ENCODE measurements at places on chromosomes 7 and 10. TPM values are rescaled to one million over a fixed set of nuclear protein-coding genes. Genes with fewer than 3 reads are reported as not detected.

DNA sequence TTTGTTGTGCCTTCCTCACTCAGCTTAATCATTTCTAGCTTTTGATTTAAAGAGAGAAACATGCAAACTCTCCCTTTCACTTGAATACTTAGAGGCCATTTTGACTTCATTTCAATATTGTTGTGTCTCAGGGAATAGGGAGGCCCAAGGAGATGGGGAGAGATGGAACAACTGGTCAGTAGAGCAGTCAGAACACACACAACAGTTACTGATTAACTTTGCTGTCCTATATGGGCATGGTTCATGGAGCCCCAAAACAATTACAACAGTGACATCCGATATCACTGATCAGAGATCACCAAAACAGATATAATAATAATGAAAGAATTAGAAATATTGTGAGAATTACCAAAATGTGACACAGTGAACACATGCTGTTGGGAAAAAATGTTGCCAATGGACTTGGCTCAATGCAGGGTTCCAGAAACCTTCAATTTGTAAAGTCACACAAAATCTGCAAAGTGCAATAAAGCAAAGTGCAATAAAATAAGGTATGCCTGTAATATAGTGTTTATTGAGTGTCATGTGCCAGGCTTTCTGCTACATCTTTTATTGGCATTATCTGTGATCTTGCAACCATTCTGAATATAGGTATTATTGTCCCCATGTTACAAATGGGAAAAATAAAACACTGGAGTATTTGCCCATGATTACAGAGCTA, 38.2 kb downstream of the CCDC71L start:
- no peak for DNase-seq
- H3K4me3 ChIP-seq = no peak overlapping the region
- peaks cover 18% of the 10 kb centered on the region for H3K4me1 ChIP-seq
- no peaks in the 10 kb centered on the region for H3K36me3 ChIP-seq
- no peak overlapping the region for H3K27ac ChIP-seq

The CTNNA3 gene
- total RNA-seq = 116 TPM

The NPC1L1 gene
- 0.14 TPM for total RNA-seq

The INA gene
- not detected for total RNA-seq

The PRKCQ gene
- not detected for total RNA-seq

GRCh38 chr10:49751216-49751615, 10.9 kb downstream of the OGDHL start:
- H3K27me3 ChIP-seq = peaks cover 3% of the 10 kb centered on the region
- H3K4me1 ChIP-seq = no peaks in the 10 kb centered on the region
- no peak for DNase-seq
- no peaks in the 10 kb centered on the region for H3K36me3 ChIP-seq
- no peak overlapping the region for H3K4me3 ChIP-seq
- H3K27ac ChIP-seq = no peak overlapping the region

The CACNB2 gene
- total RNA-seq = 28.2 TPM

The SMKR1 gene
- not detected for total RNA-seq

The KEL gene
- not detected for total RNA-seq

- no peak overlapping the region for H3K27ac ChIP-seq
- no peak overlapping the region for H3K4me3 ChIP-seq
- no peaks in the 10 kb centered on the region for H3K27me3 ChIP-seq
- peak; percentile 10 for DNase-seq
- H3K4me1 ChIP-seq = no peaks in the 10 kb centered on the region
Observed at GRCh38 chr7:100374601-100375000, 1.3 kb downstream of the PILRA start.

The MACC1 gene
- 1.3 TPM for total RNA-seq
